ENCODE measurements at places on chromosomes 6 and 20. TPM values are rescaled to one million over a fixed set of nuclear protein-coding genes. Genes with fewer than 3 reads are reported as not detected.

DNA sequence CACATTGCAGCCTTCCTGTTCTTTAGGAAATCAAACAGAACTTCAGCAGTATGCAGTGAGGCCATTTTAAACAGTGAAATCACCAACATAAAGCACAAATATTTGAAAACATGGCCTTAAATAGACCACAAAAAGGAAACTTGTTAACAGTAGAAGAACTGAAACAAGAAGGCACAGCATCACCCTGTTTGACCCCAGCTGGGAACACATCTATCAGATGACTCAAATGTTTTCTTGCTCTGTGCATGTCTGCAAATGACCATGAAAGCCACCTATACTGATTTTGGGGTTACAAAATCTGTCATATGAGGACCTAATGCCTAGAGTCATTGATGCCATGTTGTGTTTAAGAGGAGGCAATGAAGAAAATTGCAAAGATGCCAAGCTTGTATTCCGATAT, 123.8 kb upstream of the ADGRF1 start:
- DNase-seq = peak; percentile 36

SFT2D1 gene
- total RNA-seq = 47.1 TPM

DNA sequence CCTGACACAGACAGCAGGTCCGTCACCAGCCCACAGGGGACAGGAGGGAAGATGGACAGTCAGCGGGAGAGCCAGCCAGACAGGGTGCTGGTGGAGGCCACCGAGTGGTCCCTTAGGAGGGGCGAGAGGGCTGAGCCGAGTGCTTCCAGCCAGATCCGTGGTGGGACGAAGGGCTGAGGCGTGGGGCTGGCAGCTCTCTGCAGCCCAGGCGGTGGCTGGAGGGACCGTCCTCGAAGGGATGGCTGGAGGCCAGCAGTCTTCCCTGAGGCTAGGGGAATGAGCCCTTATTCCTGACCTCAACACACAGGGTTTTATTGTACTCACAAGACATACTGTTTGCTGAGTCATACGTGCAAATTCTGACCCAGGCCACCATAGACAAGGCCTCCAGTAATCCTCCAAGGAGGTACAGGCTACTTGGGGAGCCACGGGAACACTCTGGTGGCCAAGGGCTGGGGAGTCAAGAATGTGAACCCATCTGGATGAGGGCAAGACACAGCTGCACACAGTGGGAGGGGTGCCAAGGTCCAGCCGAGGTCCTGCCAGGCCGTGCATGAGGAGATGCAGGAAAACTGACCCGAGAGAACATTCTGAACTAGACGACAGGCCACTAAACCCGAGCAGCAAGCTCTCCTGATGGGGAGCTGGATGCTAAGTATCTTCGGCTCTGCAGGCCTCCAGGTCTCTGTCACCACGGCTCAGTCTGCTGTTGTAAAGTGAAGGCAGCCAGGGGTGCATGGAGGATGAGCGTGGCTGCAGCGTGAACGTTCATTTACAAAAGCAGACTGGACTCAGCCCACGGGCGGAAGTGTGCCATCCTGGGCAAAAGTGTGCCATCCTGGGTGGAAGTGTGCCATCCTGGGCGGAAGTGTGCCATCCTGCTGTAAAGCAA, 242.5 kb downstream of the TTLL2 start:
- no peak for DNase-seq

KCNG1 gene
- total RNA-seq = 91.3 TPM

- no peak for DNase-seq
Observed at GRCh38 chr20:54879393-54879792, 404.0 kb downstream of the DOK5 start.

- peak; percentile 33 for DNase-seq
Observed at GRCh38 chr20:63594043-63594561, 20.1 kb upstream of the HELZ2 start.

Data from Daoy (cell line).